Fibroblast of upper back skin (primary cell): ENCODE measurements at places on chromosomes 7 and 10.
A peak's percentile ranks its signal among the peaks of the same experiment; 100 is the strongest.

GRCh38 chr7:155198196-155198892, 99.3 kb upstream of the INSIG1 start:
- DNase-seq = no peak

- DNase-seq = no peak
Observed at GRCh38 chr7:34900891-34901513, 136.3 kb downstream of the DPY19L1 start.

GRCh38 chr7:28956608-28957063, 1.5 kb downstream of the TRIL start:
- peak; percentile 52 for DNase-seq

DNA sequence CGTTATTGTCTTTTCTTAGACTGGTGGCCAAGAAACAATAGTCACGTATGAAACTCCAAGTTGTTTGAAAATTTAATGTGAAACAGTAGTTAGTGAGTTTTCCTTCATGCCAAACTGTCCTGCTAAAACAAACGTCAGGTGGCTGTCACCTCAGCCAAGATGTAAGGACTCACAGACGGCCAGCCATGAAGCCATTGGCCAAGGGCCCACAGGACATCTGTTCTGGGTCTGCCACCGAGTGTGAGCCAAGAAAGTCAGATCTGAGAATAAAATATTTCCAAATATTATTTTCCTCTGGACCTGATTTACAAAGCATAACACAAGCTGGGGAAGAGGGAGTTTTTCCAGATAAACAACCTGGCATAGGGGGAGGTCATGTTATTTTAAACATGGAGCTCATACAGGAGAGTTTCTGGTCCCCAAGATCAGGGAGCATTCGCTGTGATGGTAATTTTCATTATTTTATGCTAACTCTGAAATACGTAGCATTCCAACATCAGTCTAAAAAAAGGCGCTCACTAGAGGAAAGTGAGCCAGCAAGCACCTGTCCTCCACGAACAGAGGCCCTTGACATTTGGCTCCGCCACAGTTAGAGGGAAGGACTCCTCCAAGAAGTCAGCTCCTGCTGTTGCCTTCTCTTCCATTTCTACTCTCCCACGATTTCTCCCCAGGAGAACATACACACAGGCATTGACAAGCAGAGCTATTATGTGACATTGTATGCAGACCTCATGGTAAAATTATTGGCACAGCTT, 38.9 kb upstream of the LANCL2 start:
- no peak for DNase-seq

DNA sequence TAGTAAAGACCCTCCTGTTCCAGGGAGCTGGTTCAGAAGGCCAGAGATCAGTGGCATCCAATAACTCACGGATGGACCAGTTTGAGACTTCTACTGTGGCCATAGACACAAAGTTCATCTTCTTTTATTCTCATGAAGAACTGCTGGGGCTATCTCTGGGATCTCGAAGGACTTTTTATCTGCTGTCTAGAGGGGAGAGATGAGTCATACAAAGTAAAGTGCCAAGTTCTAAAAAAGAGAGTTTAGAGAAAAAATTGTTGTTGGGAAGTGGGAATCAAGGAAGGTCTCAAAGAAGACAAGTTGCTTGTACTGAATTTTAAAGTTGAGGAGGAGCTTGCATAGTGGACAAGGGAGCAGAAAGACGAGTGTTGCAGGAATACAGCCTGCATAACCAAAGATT, 8.0 kb upstream of the FAM221A start:
- no peak for DNase-seq

DNA sequence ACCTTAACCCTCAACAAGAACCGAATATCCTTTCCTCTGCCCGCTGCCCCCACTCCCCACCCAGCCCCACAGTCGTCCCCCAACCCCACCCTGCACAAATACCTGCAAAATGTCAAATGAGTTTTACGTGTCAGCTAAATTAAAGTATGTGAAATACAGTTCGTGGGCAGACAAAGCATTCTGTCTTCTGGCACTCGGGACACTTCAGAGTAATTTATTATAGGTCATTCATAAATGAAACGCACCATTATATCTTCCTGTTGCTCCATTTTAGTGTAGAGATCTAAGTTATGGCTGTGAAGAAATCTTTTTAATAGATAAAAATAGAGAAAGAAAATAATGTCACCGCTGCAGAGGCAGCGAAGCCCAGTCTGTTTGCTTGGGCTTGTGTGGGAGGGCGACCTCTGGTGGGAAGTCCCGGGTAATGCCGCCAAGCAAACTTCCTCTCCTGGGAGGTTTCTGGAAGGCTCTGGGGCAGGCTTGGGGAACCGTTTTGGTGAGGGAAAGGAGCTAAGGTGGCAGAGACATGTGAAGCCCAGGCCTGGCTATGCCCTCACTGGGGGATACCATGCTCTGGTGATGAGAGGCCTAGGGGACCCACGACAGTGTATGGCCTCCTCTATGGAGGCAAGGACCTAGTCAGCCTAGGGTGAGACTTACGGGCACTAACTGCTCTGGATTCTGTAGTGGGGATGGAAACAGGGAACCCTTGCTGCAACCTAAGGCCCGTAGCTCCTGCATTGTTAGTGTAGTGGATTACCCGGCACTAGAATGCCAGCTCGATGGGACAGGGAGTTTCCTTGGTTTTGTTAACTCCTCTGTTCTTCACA, 604.9 kb downstream of the LRMDA start:
- DNase-seq = peak; percentile 67

DNA sequence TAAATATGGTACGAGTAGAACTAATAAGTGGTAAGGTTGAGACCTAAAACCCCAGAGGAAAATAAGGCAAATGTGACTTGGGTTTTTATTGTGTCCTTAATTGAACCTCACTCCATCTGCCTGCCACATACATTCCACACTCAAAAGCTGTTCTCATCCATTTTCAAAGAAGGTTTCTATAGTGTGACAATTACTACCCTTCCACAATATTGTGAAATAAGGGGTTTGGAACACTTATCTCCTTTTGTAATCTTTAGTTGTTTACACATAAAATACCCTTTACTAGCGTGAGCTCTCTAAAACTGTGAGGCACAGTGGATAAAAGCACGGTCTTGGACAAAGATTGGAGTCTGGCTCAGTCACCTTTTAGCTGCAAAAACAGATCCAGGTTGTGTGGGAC, 166.6 kb downstream of the THSD7A start:
- no peak for DNase-seq

DNA sequence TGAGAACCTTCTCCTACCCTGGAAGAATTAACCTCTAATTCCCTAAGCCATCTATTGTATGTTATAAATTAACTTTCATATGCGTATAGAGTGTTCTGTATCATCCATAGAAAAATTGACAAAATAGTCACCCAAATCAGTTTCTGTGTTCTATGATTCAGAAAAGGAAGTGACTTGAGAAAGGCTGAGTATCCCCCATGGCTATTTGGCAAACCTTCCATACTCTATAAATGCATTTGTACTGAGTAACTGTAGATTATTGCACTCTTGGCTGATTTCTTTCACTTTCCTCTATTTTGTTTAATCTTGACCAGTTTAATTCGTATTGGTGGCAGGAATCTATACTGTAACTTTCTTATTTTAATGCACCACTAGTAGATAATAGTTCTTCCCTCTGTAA, 182.2 kb downstream of the HTR7 start:
- DNase-seq = peak; percentile 42

DNA sequence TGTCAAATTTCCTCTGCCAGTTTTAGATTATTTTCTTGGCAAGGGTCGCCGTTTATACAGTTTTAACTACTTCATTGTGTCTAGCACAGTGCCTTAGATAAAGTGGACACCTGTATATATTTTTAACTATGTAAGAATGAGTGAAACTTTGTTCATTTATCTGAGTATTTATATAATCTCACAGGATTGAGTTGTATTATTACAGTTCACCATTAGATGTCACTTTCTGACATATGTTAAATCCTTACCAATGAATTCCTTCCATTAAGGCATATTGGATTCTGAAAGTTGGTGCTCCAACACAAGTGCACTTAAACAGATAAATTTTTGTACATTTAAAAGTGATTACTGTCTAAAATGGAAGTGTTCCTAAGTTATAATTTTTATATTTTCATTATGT, 43.0 kb downstream of the ZMYND11 start:
- DNase-seq = peak; percentile 49

DNA sequence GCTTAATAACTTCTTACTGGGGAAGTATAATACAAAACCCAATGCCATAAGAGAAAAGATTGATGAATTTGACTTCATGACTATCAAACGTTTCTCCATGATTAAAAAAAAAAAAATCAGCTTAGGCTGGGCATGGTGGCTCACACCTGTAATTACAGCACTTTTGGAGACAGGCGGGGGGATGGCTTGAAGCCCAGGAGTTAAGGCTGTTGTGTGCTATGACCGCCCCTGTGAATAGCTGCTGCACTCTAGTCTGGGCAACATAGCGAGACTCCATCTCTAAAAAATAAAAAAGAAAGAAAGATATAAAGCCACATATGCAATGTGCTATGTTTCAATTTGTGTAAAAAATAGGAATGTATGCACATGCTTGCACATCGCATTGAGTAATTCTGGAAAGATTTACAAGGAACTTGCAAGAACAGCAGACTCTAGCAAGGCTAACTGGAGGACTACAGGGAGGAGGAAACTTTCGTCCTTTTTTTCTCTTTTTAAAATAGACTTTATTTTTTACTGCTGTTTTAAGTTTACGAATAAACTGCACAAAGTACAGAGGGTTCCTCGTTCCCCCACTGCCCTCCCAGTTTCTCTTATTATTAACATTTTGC, 10.3 kb upstream of the RARRES2 start:
- no peak for DNase-seq

GRCh38 chr7:115474137-115474536, 552.2 kb downstream of the MDFIC start:
- no peak for DNase-seq
